ENCODE measurements at places on chromosomes 1 and 21.

DNA sequence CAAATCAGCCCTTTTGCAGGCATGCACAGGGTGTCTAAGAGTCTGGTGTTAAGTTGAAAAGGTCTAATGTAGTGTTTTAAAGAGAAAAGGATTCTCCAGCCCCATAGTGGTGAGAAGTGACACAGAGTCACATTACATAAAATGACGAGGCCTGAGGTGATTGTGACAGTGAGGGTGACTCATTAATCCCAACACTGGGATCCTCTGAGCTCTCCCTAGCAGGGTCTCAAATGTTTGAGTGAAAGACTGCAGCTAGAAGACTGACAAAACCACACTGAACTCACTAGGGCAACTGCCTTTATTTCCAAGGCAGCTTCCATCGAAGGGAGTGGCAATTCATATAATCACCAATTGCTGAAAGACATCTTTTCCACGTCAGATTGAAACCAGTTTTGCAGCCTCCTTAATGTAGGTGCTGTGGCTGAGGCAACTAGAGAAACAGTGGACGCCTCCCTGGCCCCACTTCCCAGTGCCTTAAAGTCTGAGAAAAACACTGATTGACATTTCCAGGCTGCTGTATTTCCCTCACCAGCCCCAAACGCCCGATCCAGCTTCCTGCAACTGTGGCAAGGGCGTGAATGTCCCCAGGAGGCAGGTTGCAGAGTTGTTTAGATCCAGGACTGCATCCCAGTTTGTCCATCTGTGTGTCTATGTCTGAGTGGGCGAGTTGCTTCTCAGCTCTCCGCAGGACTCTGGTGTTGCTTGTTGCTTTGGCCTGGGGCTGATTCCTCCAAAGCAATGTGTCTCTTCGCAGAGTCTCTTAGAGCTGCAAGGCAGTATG, 81.4 kb downstream of the RUNX1 start:
- DNase-seq = no peak

GRCh38 chr1:239558559-239558958, 172.2 kb downstream of the CHRM3 start:
- no peak for DNase-seq

DNA sequence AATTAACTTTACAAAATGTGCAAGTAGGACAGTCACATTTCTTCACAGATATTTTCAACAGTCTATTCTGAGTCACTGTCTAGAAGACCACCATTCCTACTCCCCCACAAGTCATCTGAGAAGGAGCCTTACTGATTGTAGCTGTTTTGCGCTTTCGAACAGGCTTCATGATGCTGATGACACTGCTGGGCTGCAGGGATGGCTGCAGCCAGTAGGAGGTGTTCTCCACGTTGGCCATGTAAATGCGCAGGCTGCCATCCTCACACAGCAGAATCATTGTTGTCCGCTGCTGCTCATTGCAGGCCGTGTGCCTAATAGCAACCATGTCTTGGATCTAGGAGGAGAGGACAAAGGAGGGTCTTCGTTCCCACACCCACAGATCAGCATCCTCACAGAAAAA, 56.9 kb downstream of the UBR4 start:
- no peak for DNase-seq

- DNase-seq = no peak
These were observed 276.9 kb downstream of the VAV3 start for GRCh38 chr1:107687849-107688753.

- no peak for DNase-seq
These were observed 431 bp downstream of the CLCN6 start for GRCh38 chr1:11806307-11806936.

GRCh38 chr1:198887866-198888265, 249.0 kb downstream of the PTPRC start:
- no peak for DNase-seq

- DNase-seq = no peak
These were observed 17.0 kb downstream of the RCC2 start for GRCh38 chr1:17422461-17422860.

DNA sequence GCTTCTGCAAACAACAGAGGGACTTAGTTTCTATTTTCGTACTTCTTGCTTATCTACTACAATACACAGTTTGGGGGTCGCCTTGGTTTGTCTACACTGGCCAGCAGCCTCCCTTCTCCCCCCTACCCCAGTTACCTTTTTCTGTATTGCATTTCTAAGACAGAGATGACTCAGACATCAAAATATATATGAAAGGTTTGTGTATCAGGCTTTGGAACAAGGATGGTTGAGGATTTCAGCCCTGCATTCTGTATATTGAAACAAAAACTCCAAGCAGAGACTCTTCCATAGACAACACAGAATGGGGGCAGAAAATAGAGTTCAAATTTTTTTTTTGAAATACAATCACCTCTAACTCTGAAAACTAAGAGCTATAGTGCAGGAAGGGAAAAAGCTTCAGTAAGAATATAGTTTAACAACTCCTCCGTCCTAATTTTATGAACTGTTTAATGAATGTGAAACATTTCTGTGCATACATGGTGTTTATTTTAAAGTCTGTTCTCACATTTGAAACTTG, 1.9 kb downstream of the SAMD13 start:
- no peak for DNase-seq

DNA sequence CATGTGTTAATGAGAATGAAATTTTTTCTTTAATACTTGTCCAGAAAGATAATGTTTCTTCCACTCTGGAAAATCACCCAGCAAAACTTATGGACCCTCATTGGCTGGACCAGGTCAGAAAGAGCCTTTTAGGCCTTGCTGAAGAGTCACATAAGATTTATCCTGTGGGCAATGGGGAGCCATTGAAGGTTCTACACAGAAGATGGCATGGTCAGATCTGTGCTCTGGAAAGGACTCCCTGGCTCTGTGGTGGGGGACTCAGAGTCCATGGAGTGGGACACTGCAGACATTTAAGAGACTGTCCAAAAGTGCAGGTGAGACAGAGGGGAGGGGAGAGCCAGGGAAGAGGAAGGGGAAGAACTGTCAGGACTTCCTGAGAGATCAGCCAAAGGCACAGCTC, 66.4 kb downstream of the DHRS3 start:
- DNase-seq = no peak

DNA sequence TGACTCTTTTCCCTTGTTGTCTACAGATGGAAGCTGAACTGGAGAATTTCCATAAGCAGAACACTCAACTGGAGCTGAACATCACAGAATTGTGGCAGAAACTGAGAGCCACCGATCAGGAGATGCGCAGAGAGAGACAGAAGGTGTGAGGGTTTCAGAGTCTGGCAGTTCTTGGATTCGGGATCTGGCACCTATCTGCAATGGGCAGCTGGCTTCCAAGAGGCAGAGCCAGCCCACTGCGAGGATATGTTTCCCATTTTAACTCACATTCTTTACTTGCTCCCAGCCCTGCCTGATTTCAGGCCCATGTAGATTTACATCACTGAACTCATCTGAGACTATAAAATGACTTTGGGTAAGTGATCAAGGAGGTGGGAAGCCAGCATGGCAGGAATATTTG, 37.3 kb upstream of the TMEM125 start:
- DNase-seq = no peak

DNA sequence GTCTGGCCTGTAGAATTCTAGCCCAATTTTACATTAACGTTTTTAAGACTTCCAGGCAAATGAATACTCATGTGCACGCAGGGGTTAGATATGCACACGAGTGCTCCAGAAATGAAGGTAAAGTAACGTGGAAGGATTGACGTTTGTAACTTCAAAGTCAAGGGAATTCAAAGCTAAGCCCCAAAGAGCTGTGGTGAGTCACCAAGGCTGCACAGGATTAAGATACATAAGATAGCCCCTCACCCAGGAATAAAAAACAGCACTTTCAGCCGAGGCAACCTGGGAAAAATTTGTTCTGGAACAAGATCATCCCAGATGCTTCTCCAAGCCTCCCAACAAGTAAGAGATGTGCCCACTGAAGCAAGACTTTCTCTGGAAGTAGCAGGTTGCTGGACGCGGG, 259.6 kb upstream of the PLXNA2 start:
- DNase-seq = no peak

Measured in stimulated activated CD8-positive, alpha-beta memory T cell treated with anti-CD3 and anti-CD28 coated beads, Interleukin-2, amount 100 ng/mL, for 48 hours (primary cell).